ENCODE measurements at places on chromosomes 5 and 9.

DNA sequence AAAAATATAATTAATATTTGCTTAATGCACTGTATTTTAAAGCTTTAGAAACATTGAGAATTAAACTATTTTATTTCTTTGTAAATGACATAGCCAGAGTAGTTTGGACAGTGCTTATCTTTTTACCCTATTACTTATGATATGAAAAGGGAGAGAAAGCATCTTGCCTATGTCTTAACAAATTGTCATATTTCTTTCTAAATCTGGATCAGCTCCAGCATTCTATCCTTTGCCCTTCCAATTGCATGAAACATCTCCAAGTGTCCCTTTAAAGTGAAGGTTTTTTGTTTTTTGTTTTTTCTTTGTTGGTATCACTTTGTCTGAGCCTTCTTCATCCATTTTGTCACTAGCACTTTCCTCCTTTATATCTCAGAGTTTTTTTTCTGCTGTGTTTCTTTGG lies 511.6 kb upstream of the FAM174A start:
- DNase-seq = no peak

DNA sequence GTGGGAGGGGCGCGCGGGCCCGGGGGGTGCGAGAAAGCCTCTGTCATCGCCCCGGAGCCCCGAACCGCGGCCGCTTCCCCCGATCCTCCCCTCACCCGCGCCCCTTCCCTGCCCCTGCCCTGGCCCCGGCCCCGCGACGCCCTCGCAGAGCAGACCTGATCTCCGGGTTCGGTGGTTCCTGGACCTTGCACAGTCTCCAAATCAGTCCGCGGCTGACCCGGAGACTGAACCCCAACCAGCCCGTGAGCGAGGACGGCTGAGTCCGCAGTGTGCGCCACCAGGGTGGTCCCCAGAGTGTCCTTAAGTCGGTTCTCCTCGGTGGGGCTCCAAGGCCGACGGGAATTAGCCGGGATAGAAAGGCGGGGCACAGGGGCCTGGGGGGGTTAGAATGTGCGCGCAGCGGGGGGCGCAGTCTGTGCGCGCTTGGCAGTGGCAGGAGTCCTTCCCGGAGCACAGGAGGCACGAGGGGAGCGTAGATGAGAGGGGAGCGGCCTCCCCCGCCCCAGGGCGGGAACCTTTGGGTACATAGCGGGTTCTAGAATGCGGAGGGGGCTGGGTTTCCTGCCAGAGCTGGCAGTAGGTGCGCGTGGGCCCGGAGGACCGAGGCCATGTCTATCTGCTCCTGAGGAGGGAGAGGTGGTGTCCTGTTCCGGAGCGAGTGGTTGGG lies 779 bp downstream of the PKN3 start:
- peak; percentile 42 for DNase-seq

DNA sequence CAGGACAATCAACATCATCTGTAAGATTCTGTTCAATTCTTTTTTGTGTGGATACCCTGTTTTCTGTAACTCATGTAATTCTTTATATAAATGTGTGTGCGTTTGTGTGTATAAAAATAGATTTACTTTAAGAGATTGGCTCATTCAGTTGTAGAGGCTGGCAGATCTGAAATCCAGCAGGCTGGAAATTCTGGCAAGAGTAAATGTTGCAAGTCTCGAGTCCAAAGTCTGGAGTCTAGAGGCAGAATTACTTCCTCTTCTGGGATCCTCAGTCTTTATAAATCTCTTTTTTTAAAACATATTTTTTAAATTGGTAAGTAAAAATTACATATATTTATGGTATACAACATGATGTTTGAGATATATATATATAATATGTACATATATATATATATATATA lies 202.1 kb upstream of the TMEM161B start:
- DNase-seq = no peak

DNA sequence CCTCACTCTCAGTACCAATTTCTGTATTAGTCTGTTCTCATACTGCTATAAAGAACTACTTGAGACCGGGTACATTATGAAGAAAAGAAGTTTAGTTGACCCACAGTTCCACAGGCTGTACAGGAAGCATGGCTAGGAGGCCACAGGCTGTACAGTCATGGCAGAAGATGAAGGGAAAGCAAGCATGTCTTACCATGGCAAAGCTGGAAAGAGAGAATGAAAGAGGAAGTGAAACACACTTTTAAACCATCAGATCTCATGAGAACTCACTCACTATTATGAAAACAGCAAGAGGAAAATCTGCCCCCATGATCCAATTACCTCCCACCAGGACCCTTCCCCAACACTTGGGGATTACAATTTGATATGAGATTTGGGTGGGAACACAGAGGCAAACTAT lies 698.8 kb downstream of the CDH9 start:
- DNase-seq = no peak

DNA sequence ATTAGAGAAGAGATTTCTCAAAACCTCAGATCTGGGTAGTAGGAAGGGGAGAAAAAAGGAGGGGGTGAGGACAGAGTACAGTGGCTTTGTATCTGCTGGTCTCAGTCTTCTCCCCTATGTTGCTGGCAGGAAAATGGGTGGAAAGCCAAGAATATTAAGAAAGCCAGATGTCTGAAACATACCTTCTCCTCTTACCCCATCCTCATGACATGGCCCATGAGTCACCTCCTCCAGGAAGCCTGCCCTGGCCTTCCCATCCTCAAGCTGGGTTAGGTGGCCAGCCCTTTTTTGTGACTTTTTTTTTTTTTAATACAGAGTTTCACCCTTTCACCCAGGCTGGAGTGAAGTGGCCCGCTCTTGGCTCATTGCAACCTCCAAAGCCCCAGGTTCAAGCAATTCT lies 61.8 kb downstream of the ABCA1 start:
- peak; percentile 46 for DNase-seq

- no peak for DNase-seq
Observed at GRCh38 chr5:82425591-82425990, 147.4 kb upstream of the RPS23 start.

DNA sequence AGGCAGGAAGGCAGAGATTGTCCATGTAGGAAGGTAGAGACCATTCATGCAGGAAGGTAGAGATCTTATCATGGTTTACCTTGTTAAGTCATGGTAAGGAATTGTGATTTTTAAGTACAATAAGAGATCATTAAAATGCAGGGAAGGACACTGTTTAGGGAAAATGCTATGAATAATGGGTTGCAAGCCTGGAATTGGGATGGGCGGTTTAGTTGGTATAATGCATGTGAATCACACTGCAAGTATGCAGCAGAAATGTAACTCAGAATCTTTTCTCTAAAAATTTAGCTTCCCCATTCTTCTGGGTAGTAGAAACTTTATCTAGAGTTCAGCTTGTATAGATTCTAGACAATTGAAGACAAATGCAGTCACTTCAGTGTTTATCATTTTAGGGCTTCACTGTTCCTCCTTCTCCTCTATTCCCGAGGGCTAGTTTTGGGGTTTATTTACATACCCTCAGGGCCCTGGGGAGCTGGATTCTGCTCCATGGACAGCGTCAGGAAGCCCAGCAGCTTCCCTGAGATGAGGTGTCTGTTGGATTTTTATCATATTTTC lies 212.0 kb downstream of the SREK1 start:
- no peak for DNase-seq

- no peak for DNase-seq
Observed at GRCh38 chr5:5026409-5026785, 113.7 kb upstream of the ADAMTS16 start.

GRCh38 chr5:72177538-72177937 lies 70.3 kb downstream of the MAP1B start:
- no peak for DNase-seq

GRCh38 chr5:154086146-154086545 lies 47.4 kb downstream of the MFAP3 start:
- DNase-seq = no peak

- DNase-seq = no peak
Observed at GRCh38 chr5:151184316-151185042, 26.9 kb upstream of the ANXA6 start.

DNA sequence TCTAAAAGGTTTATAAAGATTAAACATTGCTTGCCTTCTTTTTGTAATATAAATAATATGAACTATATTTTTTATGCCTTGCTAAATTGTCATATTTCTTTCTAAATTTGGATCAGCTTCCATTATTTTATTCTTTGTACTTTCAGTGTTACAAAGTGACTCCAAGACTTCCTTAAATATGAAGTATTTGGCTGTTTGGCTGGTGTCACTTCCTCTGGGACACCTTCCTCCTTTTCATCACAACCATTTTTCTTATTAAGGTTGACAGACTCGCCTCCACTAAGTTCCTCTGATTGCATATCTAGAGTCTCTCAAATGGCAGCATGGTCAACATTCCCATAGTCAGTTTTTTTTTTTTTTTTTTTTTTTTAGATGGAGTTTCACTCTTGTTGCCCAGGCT lies 73.8 kb upstream of the SLC1A1 start:
- DNase-seq = no peak

- DNase-seq = no peak
Observed at GRCh38 chr5:29134418-29134817, 2059.1 kb upstream of the CDH6 start.

GRCh38 chr5:133664422-133664821 lies 52.1 kb upstream of the FSTL4 start:
- peak; percentile 62 for DNase-seq

- no peak for DNase-seq
Observed at GRCh38 chr5:138037271-138037670, 4.4 kb upstream of the FAM13B start.
